ENCODE measurements at places on chromosomes 12 and 14.
A peak's percentile ranks its signal among the peaks of the same experiment; 100 is the strongest.

GRCh38 chr12:54786081-54786480, 68.2 kb upstream of the MUCL1 start:
- no peak for DNase-seq

- no peak for DNase-seq
Measured at GRCh38 chr12:129949651-129950050, 45.8 kb upstream of the TMEM132D start.

DNA sequence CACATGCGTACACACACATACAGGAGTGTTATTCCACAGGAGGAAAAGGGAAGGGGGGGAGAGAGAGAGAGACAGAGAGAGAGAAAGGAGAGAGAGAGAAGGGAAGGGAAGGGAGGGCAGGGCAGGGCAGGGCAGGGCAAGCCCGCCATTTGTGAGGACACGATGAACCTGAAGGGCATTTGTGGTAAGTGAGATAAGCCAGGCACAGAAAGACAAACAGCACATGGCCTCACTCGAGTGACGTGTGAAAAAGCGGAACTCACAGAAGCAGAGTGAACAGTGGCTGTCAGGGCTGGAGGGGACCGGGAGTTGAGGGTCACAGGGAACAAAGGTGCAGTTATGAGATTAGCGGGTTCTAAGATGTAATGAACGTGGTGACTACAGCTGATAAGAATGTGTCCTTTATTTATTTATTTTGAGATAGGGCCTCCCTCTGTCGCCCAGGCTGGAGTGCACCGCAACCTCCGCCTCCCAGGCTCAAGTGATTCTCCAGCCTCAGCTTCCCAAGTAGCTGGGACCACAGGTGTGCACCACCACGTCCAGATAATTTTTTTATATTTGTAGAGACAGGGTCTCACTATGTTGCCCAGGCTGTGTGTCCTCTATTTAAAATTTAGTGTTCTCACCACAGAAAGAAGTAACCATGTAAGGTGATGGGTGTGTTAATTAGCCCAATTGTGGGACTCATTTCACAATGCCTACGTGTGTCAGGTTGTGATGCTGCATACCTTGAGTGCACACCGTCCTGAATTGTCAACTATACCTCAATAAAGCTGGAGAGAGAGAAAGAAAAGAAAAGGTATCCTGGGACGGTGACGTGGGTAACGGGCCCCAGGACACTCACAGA, 18.7 kb upstream of the FBRSL1 start:
- no peak for DNase-seq

DNA sequence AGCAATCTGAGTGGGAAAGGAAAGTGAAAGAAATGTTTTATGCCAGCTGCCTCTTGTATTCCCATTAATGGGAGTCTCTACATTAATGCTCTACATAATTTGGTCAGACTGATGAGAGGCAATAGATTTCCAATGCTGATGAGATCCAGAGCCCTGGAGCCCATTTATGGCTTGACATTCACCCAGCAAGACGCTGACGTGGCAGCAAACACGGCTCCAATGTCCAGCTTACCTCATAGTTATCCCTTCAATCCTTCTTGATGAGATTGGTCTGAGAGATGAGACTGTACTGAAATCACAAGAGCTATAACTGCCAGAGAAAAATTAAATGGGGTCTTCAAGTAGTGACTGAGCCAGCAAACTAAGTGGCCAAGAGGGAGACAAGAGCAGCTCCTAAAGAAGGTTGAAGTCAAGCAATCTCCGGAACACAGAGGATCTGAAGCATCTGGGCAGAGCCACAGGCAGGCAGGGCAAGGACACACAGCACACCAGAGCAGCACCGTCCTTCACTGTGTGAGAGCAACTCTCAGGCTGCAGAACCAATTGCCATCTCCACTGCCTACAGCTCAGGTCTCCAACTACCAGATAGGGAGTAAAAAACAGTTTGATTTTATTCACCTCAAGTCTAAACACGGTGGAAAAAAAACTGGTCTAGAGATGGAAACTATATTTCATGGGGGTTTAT, 7.3 kb upstream of the MYO1A start:
- DNase-seq, result no peak

- no peak for DNase-seq
Measured at GRCh38 chr12:94795520-94795919, 145.2 kb upstream of the TMCC3 start.

DNA sequence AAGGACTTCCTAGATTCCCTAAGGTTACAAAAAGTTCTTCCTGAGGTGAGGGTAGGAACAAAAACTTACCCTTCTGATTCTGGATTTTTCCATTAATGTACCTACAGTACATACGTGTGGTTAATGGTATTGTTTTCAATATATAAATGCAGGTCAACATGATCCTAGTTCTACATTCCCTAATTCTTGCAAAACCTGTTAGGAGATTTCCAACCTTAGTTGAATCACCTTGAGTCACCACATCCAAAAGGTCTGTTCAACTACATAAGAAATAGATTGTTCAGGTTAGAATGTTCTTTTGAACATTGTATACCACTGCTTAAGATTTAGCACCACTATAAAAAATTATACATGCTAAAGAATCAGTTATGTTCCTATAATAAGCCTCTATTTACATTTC, 118.9 kb downstream of the GARIN6 start:
- DNase-seq, result no peak

DNA sequence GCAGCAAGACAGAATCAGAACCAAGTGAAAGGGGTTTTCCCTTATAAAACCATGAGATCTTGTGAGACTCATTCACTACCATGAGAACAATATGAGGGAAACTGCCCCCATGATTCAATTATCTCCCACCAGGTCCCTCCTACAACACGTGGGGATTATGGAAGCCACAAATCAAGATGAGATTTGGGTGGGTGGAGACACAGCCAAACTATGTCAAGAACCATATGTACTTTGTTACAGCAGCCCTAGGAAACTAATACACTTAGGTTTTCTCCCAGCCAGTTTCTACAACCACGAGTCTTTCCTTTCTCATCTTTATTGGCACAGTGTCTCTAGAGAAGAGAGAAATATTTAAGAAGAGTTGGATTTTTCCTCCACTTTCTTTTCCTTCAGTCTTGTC, 72.6 kb downstream of the BTG1 start:
- no peak for DNase-seq

- DNase-seq, result no peak
Measured at GRCh38 chr12:77122236-77122635, 56.9 kb upstream of the E2F7 start.

DNA sequence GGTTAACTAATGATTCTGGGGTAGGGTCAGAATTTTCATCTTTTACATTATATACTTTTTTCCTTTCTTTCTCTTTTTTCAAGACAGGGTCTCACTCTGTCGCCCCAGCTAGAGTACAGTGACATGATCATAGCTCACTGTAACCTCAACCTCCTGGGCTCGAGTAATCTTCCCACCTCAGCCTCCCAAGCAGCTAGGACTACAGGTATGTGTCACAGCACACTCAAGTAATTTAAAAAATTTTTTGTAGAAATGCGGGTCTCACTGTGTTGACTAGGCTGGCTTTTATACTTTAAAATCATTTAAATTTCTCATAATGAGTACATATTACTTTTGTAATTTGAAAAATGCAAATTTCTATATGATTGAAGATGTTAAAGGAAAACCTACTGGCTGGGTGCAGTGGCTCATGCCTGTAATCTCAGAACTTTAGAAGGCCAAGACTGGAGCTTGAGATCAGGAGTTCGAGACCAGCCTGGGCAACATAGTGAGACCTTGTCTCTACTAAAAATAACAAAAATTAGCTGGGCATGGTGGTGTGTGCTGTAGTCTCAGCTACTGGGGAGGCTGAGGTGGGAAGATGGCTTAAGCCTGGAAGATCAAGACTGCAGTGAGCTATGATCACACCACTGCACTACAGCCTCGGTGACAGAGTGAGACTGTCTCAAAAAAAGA, 25.7 kb downstream of the R3HDM2 start:
- DNase-seq, result no peak

- DNase-seq, result no peak
Measured at GRCh38 chr12:53613821-53614220, 12.4 kb downstream of the ATF7 start.

DNA sequence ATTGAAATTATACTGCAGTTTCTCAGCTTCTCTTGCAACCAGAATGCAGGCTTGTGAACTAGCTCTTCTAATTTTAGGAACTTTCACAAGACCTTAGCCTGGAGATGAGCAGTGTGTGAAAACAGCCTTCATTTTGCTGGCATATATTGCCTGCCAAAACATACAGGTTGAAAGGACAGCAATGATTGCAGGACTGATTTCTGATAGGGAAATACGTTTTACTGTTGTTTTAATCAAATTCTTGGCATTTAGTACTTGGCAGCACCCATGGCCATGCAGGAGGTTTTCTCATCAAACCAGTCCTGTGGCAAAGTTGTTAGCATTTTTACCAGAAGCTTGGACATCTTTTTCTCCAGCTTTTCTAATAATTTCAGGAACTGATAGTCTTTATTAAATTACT, 91.9 kb upstream of the MUCL1 start:
- DNase-seq, result no peak

GRCh38 chr14:102831163-102831804, 54.0 kb downstream of the TRAF3 start:
- no peak for DNase-seq

DNA sequence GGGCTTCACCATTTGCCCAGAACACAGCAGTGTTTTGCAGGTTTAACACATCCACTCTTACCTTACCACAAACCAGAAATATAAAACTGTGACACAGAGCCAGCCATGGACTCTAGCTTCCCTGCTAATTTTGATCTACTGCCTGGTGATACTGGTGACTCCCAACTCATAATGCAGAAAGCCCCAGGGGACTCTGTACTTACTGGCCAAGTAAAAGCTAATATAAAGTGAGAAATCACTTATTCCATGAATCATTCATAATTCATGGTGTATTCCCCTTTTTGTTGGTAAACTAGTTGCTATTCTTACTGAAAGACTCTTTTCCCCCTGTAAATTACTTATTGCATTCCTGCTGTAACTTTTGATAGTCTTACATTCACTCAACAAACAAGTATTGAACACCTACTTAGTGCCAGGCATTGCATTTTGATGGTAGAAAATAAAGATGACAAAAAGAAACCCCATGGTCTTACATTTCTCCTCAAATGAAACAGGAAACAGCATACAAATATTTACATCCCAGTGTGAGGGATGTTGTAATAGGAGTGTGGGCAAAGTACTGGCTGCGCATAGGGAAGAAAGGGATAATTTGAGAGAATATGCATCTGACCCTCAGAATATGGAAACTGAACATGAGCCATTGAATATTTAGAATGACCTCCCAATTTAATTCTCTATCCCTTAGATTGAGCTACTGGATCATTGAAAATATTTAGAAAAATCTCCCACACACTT, 279.6 kb downstream of the PDZRN4 start:
- DNase-seq, result no peak

GRCh38 chr12:79563021-79563740, 127.6 kb downstream of the PAWR start:
- DNase-seq, result no peak

- no peak for DNase-seq
Measured at GRCh38 chr12:131018019-131018620, 64.4 kb downstream of the ADGRD1 start.

DNA sequence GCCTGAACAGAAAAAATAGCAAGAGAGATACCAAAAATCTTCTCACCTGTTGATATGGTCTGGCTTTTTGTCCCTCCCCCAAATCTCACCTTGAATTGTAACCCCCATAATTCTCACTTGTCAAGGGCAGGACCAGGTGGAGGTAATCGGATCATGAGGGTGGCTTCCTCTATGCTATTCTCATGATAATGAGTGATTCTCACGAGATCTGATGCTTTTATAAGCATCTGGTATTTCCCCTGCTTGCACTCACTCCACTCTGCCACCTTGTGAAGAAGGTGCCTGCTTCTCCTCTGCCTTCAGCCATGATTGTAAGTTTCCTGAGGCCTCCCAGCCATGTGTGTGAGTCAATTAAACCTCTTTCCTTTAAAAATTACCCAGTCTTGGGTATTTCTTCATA, 291.2 kb downstream of the CPNE8 start:
- no peak for DNase-seq

DNA sequence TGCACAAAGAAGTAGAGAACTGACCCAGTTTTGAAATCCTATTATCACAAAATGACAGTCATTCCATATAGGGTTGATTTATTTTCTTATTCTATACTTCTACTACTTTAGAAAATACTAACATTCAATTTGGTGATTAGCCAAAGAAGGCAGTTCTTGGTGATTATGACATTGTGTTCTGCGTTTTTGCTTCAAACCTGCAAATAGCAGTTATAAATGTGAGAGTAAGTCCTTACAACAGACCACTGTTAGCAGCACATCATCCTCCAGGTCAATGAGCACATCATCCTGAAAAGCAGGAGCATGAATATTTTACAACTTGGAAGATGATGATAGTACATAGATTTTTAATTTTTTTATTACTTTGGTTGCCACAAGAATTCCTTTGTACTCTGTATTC, 53.1 kb downstream of the LIN7A start:
- DNase-seq, result no peak

DNA sequence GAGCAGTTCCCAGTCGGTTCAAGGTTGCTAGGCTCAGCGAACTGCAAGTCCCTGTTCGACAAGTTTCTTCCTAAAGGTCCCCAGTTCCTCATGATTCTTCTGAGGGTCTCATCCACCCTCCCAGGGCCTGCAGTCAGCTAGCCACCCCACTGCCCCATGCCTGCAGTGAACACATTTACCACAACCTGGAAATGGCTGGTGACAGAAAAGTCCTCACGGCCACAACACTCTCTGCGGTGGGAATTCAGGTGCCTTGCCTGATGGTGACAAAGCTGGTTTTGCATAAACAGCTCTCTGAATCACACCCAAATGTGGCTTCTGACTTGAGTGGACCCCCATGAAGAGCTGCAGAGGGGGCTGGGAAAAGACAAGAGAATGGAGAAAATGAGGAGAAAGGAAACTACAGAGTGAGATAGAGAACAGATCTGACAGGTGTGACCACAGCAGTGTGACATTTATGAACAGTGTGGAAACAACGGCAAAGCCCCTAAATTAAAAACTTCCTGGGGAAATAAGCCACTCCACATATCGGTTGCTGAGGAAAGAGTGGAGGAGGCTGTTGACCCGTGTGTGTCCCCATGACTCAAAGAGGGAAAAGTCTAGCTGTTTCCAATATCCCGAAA, 1.3 kb upstream of the CD27 start:
- DNase-seq, result no peak

- no peak for DNase-seq
Measured at GRCh38 chr14:92564344-92565039, 50.9 kb downstream of the RIN3 start.

DNA sequence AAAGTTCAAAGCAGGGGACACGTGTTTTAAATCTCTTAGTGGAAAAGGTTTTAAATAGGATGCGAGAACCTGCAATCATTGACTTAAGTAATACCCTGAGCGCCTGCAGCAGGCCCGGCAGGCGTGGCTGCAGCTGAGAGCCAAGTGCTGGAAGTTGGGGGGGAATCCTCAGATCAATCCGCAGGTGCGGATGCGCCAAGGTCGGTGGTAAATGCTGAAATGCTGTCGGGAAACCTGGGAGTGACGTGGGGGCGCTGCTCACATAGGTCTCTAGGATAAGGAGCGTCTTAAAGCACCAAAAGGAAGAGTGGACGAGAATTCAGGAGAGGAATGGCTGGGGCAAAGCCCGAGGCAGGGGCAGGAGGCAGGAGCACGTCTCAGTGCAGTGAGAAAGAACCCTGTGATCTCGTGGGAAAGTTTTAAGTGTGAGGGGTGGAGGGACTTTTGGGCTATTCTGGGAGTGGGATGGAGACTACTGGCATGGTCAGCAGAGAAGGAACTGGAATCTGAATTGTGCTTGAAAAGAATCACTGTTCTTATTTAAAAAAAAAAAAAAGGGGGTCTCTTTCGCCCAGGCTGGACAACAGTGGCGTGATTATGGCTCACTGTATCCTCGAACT, 883 bp upstream of the CDCA4 start:
- peak; percentile 11 for DNase-seq

Measured in stimulated activated CD4-positive, alpha-beta T cell treated with anti-CD3 and anti-CD28 coated beads, Interleukin-15, amount 100 ng/mL, for 1 hour (primary cell).